RKO (cell line): ENCODE measurements at places on chromosomes 5 and 9.

DNA sequence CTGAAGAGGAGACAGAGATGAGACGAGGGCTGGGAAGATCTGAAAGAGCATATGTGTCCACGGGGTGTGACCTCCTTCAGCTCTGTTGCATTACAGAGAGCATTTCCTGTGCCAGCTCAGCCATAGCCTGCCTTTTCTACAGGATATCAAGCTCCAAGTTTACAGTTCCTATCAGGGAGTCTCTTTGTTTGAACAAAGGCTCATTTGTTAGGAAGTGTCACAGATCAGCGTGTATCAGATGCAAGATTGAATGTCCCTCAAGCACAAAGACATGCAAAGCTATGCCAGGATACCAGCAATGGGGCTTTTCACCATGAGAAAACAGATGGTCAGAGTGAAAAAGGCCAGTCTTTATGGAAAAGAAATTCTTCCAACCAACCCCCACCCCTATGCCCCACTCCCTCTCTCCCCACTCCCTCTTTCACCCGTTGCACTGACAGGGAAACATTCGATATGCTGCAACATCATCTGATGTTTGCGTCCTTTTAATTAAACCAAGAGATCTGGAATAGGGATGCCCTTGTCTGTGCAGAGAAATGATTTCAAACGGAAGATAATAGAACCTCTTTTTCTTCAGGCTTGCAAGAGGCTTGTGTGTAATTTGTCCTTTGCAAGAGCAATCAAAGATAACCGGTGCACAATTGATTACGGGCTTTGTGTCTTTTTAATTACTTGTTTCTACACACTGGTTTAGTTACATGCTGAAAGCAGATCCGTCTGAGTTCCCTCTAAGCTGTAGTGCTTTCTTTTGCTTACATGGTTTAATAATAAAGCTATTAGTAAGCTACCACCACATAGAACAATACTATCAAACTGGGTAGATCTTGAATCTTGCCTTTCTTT lies 263.1 kb upstream of the RGMB start:
- DNase-seq, result no peak

- no peak for DNase-seq
Observed at GRCh38 chr5:73894860-73895259, 268.9 kb downstream of the ARHGEF28 start.

DNA sequence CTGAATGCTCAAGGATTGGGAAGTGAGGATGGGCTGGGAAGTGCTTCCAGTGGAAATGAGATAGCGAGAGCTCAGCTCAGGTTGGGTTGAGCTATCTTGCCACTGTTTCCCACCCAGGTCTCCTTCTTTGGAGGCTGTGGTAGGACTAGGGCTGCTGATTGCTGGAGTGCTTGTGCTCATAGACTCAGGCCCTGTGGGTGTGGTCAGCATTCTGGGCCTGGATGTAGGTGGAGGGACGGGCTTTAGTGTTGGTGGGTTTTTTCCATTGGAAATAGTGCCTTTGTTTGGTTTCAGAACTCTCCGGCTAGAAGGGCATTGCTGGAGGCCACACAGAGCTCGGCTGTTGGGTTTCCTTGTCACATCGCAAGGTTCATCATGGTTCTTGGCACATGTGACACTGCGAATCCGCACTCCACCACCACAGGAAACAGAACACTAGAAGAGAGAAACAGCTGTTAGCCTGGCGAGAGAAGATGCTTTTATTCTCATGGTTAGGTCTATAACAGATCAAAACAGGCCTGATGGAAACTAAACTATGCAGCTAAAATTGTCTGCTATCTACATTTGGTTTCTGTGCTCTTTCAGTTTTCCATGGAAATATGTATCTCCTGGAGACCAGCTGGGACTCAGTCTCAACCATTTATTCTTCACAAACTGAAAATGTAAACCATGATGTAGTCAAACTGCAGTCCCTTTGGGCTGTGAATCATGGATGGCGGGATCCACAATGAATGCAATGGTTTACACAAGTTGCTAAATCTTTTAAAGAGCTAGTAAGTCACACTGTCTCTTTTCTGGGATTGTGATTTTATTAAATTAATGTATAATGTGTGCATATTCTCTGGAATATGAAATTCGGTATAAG lies 136.2 kb downstream of the TARS1 start:
- DNase-seq, result no peak

DNA sequence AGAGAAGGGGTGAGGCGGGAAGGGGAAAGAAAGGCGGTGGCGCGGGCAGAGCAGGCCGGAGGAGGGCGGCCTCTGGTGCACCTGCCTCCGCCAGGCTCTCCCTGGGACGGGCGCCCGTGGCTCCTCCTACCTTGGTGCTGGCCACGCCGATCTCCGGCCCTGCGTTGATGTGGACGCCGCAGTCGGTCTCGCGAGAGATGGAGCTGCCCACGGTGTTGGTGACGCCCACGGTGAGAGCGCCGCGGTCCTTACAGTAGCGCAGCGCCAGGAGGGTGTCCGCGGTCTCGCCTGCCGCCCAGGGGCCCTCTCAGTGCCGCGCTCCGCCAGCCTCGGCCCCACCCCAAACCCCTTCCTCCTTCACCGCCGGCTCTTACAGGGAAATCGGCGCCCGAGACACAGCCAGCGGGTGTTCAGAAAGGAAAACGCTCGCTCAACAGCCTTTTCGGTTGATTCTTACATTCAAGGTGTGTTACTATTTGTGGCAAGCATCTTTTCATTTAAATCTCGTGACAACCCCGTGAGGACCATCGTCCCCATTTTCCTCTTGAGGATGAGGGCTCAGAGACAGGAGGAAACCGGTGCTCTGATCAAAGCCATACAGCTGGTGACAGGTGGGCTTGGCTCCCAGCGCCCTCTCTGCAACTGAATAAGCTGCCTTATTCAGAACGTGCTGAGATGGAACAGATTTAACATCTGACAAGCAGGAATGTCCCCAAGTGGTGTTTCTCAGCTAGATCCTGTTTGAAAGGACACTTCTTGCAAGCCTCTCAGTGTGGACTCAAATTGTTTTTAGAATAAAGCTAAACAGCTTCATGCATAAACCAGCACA lies 22.0 kb upstream of the MAPK9 start:
- DNase-seq, result no peak

DNA sequence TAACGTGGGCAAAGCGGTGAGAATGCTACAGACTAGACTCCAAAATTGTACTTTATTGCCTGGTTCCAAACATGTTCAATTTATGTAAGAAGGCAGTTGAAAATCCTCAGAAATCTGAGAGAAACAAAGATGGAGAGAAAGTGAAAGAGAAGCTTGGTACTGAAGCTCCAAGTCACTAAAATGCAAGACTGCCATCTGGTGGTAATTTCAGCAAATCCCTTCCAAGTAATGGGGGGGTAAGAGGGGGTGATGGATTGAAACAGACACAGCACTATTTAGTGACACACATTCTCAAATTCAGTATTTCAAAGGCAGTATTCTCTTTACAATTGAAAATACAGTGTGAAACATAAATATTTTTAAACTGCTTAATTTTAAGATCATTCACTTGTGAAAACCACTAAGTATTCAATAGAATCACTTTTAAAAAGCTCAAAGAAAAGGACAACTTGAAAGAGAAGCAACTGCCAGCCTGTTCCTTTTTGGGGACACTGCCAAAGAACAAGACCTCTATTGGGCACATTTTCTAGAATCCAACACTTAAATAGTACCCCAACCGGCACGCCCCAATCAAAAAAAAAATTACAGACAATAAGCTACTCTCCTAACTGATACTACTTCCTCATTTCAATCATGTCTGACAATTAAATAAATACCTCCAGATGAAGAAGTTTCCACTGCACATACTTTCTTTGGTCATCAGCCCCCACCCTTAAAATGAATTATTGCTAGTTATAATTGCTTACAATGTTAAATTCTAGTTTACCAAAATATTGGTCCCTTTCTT lies 131.5 kb downstream of the AGTPBP1 start:
- peak; percentile 89 for DNase-seq

- DNase-seq, result no peak
Observed at GRCh38 chr5:143119291-143119769, 284.2 kb downstream of the NR3C1 start.

- DNase-seq, result peak; percentile 82
Observed at GRCh38 chr9:2016408-2017330, 1.5 kb downstream of the SMARCA2 start.
